ENCODE measurements at places on chromosomes 3 and 15. TPM values are rescaled to one million over a fixed set of nuclear protein-coding genes. Genes with fewer than 3 reads are reported as not detected.

- DNase-seq: no peak
These were observed 4.9 kb upstream of the PLXND1 start for GRCh38 chr3:129611446-129611800.

GRCh38 chr15:66570327-66570726, 4.5 kb upstream of the LCTL start:
- DNase-seq: no peak

DNA sequence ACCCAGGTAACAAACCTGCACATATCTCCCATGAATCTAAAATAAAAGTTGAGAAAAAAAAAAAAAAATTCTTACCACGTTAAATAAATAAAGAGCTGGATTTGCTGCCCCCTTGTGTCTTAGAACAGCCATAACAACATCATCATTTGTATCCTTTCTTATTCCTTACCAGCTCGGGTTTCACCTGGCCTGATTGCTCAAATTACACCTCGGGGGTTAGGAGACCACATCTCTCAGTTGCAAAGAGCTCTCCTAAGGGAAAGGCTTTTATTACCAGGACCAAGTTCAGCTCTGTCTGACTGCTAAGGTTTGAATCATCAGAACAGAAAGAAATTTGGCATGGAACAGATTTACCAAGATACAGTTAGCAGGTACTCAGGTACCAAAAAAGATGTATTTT, 25.8 kb upstream of the RPL39L start:
- DNase-seq: peak; percentile 71

- DNase-seq: no peak
These were observed 54.0 kb upstream of the DLG1 start for GRCh38 chr3:197352382-197352781.

- no peak for DNase-seq
These were observed 22.9 kb upstream of the STRIT1 start for GRCh38 chr3:155316426-155316825.

GRCh38 chr3:188607805-188608315, 453.9 kb downstream of the LPP start:
- DNase-seq: no peak

GRCh38 chr3:189685860-189686259, 54.7 kb downstream of the TP63 start:
- DNase-seq: no peak

DNA sequence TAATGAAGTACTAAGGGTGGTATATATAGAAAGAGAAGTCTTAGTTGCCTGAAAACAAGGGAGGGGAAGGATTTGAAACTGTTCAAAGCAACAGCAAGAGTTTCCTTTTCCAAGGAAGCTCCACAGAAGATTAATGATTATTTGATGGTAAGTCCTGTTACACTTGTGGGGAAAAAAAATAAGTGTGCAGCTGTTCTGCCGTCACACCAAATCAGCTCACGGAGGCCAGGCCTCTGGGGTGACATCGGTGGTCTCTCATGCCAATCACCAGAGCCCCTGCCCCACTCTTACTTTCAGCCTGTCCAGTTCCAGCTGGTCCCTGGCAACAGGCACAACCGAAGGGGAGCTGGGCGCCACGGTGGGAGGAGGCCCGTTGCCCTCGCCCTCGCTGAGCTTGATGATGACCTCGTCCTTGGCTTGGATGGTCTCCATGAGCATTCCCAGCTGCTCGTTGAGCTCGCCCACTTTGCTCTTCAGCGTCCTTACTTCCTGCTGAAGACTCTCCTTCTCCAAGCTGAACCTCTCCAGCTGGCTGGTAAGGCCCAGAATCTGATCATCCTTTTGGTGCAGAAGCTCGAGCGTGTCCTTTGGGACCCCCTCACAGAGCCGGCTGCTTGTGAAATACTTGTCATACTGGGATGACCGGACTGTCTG, 53.5 kb downstream of the TBC1D2B start:
- DNase-seq: no peak

MESP2 gene
- polyA plus RNA-seq: 0.51 TPM

PLSCR2 gene
- polyA plus RNA-seq: 0.73 TPM

MYEF2 gene
- 92.7 TPM for polyA plus RNA-seq

ZCWPW2 gene
- polyA plus RNA-seq: 2.1 TPM

GPR62 gene
- polyA plus RNA-seq: 0.37 TPM

GAP43 gene
- polyA plus RNA-seq: 4.0 TPM
